Forelimb muscle (tissue), 1 donor: ENCODE measurements at places on chromosomes 11 and 22. TPM values are rescaled to one million over a fixed set of nuclear protein-coding genes. Genes with fewer than 3 reads are reported as not detected.

MFRP gene
- polyA plus RNA-seq = not detected

PATE4 gene
- not detected for polyA plus RNA-seq

MYOD1 gene
- 71.6 TPM for polyA plus RNA-seq

TANGO2 gene
- polyA plus RNA-seq = 9.4 TPM

IL17REL gene
- not detected for polyA plus RNA-seq
